ENCODE measurements at places on chromosomes 1 and 21. TPM values are rescaled to one million over a fixed set of nuclear protein-coding genes. Genes with fewer than 3 reads are reported as not detected.

Gene CELSR2
- 5.7 TPM for total RNA-seq

Gene AQP10
- total RNA-seq = not detected

Gene TNFRSF8
- 0.10 TPM for total RNA-seq

Gene VWA5B1
- total RNA-seq = not detected

Gene KCNE2
- not detected for total RNA-seq

Gene LRRC52
- total RNA-seq = not detected

Gene NLRP3
- not detected for total RNA-seq

Gene EDARADD
- 3.4 TPM for total RNA-seq

Gene PPIAL4G
- not detected for total RNA-seq

Gene IRF6
- total RNA-seq = 0.12 TPM

Gene OR10R2
- not detected for total RNA-seq

Gene PRKAA2
- total RNA-seq = 2.8 TPM

Gene USH2A
- not detected for total RNA-seq

Gene AJAP1
- total RNA-seq = 0.02 TPM

Gene PROK1
- not detected for total RNA-seq

Gene C2CD2
- 8.4 TPM for total RNA-seq

Gene DCST2
- 0.46 TPM for total RNA-seq
